ENCODE measurements at places on chromosomes 2 and 18.

- no peak for DNase-seq
Observed at GRCh38 chr2:154495455-154495868, 203.0 kb upstream of the KCNJ3 start.

- DNase-seq: no peak
Observed at GRCh38 chr2:102788885-102789260, 27.0 kb downstream of the TMEM182 start.

- DNase-seq: no peak
Observed at GRCh38 chr18:74410441-74410992, 46.6 kb downstream of the DIPK1C start.

GRCh38 chr18:79930020-79930642 is 21.3 kb downstream of the SLC66A2 start:
- no peak for DNase-seq

DNA sequence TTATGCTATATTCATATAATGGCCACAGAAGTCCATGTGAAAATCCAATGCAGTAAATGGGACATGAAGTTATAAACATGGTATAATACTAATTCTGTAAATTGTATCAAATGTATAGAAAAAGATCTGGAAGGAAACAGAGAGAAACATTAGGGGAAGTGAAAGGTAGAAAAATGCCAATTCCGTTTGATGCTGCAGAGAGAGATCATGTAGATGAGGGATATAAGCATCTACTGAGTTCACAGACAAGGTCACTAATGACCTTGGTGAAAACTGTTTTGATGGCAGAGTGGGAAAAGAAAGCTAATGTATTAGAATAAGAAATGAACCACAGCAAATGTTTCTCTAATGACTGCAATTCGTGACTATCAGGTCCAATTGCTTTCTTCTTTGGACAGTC is 56.0 kb downstream of the BARD1 start:
- no peak for DNase-seq

DNA sequence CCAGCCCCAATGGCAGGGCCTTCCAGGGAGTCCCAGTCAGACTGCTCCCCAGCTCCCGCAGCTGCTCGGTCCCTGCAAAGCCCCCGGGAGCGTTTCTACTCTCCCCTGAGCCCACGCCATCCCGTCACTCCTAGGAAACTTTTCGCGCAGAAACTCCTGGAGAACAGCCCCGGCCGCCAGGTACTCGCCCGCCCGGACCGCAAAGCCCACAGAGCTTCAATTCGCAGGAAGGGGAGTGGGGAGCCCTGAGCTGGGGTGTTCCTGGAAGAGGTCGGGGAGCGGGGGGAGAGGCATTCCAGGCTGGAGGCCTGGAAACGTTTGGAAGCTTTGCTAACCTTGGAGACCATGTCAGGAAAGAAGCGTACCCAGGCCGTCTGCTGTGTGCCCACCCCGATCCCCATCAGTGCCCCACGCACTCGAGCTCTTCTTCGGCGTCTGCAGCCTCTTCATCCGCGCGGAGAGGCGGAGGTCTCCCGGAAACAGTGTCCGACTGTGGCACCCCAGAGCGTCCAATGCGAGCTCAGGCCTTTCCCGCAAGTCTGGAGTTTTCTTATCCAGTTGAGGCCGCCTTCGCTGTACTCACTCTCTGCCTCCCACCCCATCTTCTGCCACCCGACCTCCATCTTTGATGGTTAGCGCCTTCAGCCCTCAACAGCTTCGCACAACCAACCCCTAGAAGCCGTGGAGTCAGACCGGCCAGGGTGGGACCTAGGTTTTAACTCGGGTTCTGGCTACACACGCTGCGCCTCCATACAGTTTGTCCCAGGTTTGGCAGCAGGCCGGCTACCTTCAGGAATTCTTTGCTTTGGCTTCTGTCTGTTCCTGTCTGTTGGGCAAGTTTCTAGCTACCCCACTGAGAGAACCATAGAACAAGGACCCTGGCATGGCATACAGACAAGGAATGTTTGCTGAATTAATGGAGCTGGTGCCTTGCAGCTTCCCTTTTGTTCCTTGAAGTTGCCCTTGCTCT is 3.7 kb downstream of the PCGF1 start:
- DNase-seq: no peak

DNA sequence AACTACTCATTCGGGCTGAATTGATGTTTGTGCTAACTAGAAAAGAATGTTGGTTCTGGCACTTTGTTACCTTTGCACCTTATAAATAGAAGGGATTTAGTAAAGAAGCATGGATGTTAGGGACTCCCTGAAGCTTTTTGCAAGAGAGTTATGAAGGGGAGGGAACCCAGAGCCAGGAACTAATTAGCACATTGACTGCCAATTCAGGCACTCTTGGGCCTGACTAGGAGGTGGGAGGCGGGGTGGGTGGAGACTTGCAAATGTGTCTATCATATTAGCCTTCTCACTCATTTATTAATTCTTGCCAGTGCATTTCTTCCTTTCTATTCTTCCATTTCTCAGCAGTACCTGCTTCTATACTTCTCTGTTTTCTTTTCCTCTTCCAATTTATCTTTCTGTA is 1022.4 kb downstream of the TMEM182 start:
- DNase-seq: no peak

- no peak for DNase-seq
Observed at GRCh38 chr2:120760446-120761135, 24.9 kb downstream of the GLI2 start.

DNA sequence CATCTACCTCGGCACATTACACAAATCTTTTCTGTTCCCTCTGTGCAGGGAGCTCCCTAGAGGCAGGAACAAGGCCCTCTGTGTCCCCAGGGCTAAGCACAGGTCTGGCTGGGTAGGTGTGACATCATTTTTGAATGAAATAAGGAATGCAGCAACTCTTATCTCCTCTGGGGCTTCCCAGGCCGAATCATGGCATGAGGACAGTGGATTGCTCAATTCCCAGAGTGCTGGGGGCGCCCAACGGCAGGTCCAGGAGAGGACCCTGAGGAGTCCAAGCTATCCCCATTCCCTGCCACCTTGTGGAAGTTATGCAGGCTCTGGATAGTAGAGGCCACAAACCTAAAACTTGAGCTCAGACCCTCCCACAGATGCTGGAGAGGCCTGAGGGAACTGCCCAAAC is 158.0 kb upstream of the RAB6C start:
- DNase-seq: no peak

DNA sequence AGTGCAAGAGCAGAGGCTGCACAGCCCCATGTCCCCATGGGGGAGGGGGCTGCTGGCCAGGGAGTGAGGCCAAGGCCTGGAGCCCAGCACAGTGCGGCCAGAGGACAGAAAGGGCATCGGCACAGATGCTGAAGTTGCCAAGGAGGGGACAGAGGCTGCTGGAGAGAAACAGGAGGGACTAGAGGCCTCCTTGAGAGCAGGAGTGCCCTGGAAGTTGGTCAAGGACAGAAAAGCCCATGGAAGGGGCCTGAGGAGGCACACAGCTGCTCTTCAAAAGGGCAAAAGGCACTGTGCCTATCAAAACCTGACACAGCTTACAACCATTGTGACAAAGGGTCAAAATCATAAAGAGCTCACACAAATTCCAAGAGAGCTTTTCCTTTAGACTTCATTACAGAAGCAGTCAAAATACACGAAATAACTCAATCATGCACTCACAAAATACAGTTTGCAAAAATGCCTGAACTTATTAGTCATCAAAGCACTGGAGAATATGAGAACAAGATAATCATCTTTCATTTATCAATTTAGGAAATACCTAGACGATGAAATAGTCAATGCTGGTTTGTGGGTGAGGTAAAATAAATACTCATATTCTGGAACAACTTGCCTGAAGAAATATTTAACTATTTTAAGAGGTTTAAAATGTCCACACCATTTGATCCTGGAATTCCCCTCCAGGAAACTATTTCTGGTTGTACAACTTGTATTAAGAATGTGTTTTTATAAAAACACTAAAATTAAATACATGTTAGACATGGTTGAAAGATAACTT is 79.6 kb downstream of the USP40 start:
- DNase-seq: no peak

- no peak for DNase-seq
Observed at GRCh38 chr2:160169471-160169870, 30.6 kb downstream of the ITGB6 start.

GRCh38 chr2:105864262-105864661 is 119.5 kb downstream of the NCK2 start:
- DNase-seq: no peak

DNA sequence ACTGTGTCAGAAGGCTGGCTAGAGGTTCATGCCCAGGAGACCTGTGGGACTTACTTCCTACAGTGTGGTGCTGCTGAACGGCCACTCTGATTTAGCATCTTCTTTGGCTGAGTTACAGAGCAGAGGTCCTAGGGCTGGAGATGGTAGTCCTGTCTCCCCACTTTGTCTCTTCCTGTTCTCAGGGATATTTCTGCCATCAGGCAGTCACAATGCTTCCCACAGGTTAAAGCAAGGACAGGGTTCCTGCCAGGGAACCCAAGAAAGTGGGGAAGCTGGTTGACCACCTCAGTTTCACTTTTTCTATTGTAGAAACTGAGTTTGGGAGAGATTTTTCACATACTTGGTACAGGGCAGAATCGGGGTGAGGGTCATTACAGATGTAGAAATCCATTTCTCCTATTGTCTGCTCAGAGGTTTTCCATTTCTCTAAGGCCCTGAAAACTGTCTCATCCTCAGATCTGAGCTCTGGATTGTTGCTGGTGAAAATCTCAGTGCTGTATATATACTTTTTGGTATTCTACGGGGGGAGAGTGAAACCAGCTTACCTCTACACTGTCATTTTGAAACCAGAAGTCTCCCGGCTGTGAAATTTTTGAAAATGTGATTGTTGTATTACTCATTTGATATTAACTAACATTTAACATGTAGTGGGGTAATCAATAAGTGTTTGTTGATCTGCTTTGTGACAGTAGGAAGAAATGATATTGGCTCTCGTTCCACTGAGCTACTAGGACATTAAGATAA is 37.0 kb upstream of the MEP1B start:
- no peak for DNase-seq

DNA sequence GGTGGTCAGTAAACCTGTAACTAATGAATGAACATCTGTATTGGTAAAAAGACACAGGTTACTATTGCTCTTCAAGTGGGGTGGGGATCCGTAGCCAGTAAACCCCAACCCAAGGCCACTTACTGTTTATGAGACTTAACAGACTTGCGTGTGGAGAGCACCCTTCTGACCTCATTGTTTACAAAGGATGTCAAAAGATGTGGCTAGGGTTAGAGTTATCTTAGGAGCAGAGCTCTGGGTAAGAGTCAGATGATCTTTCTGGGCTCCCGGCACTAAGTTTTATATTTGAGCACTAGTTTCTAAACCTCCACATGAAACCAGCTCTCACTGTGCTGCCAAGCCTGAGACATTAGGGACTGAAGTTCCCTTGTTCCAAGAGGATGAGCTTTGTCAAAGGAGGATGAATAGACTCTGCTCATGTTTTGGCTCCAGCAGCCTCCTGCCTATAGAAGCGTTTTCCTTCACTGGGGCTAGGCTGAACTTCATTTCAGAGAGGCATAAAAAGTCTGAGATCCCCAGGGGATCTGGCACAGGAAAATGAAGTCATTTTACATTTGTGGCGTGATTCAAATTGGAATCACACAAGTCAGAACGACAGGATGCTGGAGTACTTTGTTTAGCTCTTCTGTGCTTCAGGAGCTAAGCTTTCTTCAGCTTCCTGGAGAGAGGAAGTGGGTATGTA is 403.1 kb upstream of the TRIB2 start:
- DNase-seq: no peak

DNA sequence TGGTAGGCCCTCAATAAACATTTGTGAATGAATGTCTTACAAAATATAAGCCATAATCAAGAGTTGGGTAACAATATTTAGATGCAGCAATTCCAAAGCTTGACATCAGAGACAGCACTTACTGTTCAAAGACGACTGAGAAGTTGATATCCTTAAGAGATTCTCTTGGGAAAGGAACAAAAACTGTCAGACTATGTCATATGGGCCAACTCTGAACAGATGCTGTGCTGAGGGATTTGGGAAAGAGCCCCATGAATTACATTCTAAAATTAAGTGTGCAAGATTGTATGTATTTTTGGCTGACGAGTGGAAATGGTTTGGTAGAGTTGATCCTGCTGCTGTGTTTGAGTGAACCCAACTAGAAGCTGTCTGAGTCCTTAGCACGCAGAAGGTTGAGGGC is 250.7 kb upstream of the LINC00305 start:
- DNase-seq: no peak

DNA sequence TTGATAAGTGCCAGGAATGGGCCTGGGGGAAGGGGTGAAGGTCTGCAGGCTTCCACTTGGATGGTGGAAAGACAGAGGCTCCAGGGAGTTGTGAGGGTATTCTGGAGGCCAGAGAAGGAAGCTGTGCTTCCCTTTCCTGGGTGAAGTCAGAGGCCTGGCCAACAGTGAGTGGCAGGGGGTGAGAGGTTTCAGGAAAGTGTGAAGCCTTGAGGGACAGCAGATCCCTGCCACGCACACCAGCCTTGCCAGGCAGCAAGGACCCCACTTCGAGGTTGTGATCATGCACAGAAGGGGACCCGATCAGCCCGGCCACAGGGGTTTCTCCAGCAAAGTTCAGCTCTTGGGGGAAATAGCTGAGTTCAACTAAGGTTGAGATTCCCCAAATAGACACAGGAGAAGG is 66.5 kb downstream of the SMAD7 start:
- DNase-seq: no peak

GRCh38 chr2:7400628-7401027 is 483.4 kb downstream of the RNF144A start:
- DNase-seq: no peak

DNA sequence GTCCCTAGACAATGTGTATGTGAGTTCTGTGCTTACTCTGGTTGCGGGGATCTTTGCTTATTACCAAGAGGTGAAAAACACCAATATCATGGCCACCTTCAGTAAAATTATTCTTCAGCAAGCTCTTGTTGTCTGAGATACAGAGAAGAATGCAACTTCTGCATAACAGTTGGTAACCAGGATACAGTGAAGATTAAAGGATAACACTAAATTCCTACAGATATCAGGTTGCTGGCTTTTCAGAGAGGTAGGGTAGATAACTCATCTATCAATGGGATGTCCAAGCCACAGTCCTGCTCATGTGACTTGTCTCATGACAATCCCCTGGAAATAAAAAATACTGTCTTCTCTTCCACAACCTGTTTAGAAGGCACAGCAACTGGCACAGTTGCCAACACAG is 308.5 kb downstream of the TNS1 start:
- no peak for DNase-seq

DNA sequence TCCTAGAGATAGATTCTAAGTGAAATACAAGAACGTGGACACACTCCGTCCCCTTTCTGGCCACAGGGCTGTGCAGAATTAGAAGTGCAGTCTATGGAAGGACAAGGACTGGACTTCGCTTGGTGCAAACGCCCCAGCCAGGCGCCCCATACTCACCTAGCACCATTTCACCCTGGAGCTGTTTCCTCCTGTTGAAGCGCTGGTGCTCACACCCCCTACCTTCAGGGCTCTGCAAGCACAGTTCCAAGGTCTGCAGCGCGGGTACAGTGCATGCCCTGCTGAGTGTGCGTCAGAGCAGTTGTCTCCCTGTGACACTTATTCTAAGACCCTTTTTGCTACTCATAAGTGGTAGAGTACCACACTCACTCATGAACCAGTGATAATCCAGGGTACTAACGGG is 3.0 kb downstream of the HPCAL1 start:
- no peak for DNase-seq

GRCh38 chr18:10449396-10449795 is 5.0 kb upstream of the APCDD1 start:
- no peak for DNase-seq
